ENCODE measurements at places on chromosomes 6 and 20.

GRCh38 chr20:33539129-33539528 is 49.2 kb downstream of the CBFA2T2 start:
- no peak for DNase-seq

DNA sequence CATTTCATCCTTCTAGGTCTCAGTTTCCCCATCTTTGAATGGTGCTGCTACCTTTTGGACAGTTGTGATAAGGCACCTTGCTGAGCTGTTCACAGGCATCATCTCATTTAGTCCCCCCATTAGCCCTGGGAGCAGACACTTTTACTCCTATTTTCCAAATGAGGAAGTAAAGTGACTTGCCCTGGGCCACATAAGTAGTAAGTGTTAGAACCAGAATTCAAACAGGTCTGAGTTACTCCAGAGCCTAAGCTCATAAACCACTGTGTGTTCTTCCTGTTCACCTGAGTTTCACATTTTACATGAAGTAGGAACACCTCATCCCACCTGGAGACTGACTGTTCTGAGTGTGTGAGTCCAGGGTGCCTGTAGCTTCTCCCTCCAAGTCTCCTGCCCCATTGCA is 43.5 kb upstream of the EPB41L1 start:
- DNase-seq: no peak

DNA sequence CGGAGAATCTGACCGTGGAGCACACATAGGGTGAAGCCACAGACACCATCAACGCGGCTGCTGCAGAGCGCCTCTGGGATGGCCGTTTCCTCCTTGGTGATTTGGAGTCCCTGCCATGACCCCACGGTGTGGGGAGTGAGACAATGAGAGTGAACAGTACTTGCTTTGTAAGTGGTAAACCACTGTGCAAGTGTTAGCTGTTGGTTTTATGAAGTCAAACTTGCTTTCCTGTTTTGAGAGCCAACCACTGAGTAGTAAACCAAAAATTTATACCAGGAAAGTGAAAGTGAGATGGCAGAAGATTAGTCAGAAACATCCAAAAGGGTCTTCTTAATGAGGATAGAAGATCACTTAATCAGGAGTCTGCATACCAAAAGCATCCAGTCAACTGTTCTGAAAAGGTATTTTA is 160.7 kb downstream of the FOXC1 start:
- DNase-seq: no peak

DNA sequence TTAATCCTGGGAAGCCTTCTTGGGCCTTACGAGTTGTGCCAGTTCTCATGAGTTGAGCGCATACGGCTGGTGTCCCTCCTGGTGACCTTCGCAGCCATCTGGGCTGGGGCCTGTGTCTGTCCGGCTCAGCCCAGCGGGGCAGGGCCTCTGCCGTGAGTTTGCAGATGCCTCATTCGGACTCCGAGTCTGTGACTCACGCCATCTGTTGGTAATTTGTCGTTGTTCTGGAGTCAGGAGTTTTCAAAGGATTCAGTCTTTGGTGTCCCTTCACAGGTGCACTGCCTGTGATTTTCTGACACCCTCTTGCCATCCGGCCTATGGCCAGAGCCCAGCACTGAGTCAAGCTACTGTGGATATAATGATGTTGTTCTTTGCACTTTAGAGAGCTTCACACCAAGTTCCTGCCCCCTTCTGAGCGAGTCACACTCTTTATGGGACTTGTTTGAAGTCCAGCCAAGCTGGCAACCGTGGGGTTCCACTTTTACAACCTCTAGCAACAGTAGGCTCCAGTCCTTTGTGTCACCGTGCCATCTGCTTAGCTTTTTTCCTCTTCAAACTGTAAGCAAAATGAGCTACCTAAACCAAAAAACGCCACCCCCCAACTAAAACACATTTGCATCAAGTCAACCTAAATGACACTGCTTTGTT is 175.6 kb downstream of the AIG1 start:
- DNase-seq: peak; percentile 16

GRCh38 chr6:152151920-152152319 is 344.4 kb downstream of the ESR1 start:
- DNase-seq: no peak

- no peak for DNase-seq
Observed at GRCh38 chr6:112289038-112289566, 34.7 kb upstream of the LAMA4 start.

DNA sequence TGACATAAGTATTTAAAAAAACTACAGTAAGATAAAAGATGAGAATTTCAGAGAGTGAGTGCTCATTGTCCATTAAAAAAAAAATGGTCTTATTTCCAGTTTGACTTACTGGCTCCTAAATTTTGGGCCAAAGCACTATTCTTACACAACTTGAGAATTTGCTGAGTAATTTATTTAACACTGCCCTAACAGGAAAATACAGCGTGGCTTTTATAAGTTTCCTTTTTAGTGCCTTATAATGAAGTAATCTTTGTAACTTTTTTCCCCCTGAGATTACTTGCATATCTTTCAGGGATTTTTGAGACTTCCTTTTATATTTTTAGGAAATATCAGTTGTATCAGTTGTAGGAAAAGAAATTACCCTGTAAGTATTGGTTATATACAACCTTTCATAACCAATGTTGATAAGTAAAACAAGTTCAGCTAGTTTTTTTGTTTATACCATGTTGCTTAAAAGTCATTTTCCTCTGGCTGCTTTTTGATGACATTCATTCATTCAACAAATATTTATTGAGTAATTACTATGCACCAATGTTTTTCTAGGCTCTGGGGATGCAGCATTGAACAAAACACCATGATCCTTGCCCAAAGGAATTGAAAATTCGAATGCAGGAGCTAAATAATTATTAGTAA is 106.4 kb upstream of the SGK1 start:
- no peak for DNase-seq
